ENCODE measurements at places on chromosomes 12 and 14.

DNA sequence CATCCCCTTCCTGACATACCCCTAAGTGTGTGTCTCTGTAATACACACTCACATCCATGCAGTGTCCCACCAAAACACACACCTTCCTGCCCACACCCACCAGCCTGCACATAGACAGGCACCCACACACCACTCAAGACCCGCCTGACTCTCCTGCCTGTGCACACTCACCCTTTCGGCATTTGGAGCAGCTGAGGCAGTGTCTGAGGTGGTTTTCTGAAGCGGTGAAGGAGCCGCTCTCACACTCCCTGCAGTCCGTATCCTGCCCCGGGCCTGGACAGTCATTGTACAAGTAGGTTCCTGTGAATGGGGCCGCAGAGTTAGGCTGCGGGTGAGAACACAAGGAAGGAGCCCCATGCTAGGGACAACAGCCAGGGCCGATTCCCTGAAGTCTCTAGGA, 8.3 kb downstream of the TNFRSF1A start:
- peaks cover 37% of the 10 kb centered on the region for H3K4me1 ChIP-seq
- H3K36me3 ChIP-seq = peaks cover 42% of the 10 kb centered on the region
- H3K4me3 ChIP-seq = peak overlapping the region; percentile 46
- no peaks in the 10 kb centered on the region for H3K27me3 ChIP-seq

DNA sequence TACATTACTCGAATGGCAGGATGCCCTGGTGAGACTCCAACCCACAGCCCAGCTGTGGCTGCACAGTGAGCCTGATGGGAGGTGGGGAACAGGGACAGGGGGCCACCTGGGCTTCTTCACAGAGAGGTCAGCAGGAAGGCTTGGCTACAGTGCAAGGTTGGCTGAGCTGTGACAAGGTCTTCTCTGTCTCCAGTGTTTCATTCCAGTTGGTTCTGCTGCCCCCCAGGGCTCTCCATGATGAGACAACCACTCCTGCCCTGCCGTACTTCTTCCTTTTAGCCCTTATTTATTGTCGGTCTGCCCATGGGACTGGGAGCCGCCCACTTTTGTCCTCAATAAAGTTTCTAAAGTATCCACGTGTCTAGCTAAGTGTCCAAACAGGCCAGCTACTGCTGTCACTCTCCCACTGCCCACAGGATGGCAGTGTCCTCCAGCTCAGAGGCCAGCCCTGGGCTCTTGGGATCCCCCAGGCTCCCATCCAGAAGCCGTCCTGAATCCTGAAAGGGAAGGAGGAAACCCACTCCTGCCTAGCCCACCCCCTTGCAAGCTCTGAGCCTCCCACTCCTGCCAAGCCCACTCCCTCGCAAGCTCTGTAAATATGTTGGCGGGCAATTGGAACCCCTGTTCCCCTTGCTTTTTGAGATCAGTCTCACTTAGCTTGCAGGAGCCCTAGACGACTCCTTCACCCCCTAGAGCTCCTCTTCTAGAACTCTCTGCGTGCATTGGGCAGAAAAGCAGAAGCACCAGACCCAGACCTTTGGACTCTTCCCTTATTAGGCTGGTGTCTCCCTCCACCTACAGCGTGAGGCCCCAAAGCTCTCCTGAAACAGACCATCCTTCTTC, 5.4 kb downstream of the C1QL4 start:
- peaks cover 6% of the 10 kb centered on the region for H3K4me1 ChIP-seq
- H3K27ac ChIP-seq = no peak overlapping the region
- peaks cover 36% of the 10 kb centered on the region for H3K27me3 ChIP-seq
- no peak overlapping the region for H3K4me3 ChIP-seq
- no peak for DNase-seq

DNA sequence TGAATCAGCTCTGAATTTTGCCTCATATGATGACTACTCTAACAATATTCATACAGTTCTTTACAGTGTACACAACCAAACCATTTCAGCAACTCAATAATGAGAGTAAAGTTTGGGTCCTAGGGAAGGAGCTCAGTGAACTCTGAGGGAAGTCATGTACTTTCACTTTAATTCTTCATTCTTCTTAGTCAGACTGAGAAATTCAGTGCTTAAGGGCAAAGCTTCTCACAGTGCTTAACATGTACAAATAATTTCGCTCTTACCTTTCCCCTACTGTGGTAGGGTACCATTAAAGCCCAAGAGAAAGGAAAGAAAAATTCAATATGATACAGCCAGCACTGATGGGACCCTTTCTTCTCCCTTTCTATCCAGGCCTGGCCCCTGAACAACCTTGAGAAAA, 435.0 kb downstream of the NELL2 start:
- DNase-seq = no peak
- H3K4me1 ChIP-seq = no peaks in the 10 kb centered on the region
- no peak overlapping the region for H3K4me3 ChIP-seq
- H3K36me3 ChIP-seq = no peaks in the 10 kb centered on the region
- H3K27me3 ChIP-seq = no peaks in the 10 kb centered on the region

GRCh38 chr12:26800858-26801257, 32.1 kb downstream of the ITPR2 start:
- DNase-seq = no peak
- H3K36me3 ChIP-seq = peaks cover 6% of the 10 kb centered on the region
- H3K27me3 ChIP-seq = no peaks in the 10 kb centered on the region
- H3K27ac ChIP-seq = no peak overlapping the region
- peaks cover 3% of the 10 kb centered on the region for H3K4me1 ChIP-seq

DNA sequence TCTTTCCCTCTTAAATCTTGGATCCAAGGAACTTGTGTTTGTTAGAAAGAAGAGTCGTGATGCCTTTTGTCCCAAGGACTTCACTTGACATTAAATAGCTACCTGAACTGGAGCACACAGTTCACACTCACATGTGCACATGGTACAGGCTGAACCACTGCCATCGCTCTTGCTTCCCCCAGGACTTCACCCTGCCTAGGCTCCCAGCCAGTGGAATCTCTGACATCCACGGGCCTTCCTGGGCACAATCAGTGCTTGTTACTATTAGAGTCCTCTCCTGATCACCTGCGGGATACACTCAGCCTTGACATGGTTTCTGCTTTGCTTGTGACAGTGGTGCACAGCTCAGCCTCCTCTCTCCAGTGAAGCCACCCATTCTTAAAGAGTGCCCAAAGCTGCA, 49.1 kb upstream of the KCNA5 start:
- H3K27ac ChIP-seq = no peak overlapping the region
- no peak for DNase-seq
- no peaks in the 10 kb centered on the region for H3K36me3 ChIP-seq
- H3K27me3 ChIP-seq = peaks cover 5% of the 10 kb centered on the region
- no peak overlapping the region for H3K4me3 ChIP-seq
- H3K4me1 ChIP-seq = no peaks in the 10 kb centered on the region

DNA sequence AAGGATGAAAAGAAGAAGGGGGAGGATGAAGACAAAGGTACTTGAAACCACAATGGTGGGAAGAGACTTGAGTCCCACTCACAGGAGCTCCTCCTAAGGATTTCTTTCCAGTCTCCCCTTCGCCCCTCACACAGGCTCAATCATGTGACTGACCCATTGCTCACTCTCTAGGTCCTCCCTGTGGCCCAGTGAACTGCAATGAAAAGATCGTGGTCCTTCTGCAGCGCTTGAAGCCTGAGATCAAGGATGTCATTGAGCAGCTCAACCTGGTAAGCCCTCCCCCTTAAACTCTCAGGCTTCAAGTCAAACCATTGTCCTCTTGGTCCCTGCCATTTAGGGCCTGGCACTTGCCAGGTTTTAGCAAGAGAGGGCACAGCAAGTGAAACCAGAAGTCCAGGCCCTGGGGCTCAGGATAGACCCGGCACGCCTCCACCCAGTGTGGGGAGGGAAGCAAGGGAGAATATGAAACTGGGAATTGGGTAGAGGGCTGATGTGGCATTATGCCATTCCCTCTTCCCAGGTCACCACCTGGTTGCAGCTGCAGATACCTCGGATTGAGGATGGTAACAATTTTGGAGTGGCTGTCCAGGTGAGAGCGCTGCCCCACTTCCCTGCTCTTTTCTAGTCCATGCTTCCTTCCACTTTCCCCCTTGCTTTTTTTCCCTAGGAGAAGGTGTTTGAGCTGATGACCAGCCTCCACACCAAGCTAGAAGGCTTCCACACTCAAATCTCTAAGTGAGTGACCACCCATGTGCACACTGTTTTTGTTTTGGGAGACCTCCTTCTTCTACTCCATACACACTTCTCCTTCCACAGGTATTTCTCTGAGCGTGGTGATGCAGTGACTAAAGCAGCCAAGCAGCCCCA, 1.8 kb downstream of the PSME1 start:
- no peak for DNase-seq
- H3K4me1 ChIP-seq = peaks cover 44% of the 10 kb centered on the region
- H3K36me3 ChIP-seq = peaks cover 48% of the 10 kb centered on the region
- peak overlapping the region; percentile 90 for H3K4me3 ChIP-seq
- H3K27ac ChIP-seq = peak overlapping the region; percentile 58

DNA sequence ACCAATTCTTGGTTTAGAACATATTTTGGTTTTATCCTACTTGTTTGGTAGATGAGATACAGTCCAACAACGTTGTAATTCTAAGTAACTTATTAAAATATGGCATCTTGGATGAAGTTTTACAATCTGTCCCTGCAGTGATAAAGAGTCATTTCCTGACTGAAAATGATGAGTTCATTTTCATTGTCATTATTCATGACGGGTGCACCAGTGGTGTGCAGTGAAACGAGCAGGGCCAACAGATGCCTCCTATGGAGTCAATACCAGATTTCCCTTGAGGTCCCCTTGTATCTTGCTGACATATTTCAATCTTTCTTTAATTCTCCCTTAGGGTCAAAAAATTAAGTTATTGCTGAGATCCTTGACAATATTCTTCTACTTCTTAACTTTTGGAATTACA, 438.5 kb downstream of the LRIG3 start:
- no peak for DNase-seq
- H3K36me3 ChIP-seq = no peaks in the 10 kb centered on the region
- no peak overlapping the region for H3K4me3 ChIP-seq
- H3K27me3 ChIP-seq = no peaks in the 10 kb centered on the region

GRCh38 chr12:47041327-47041726, 38.1 kb upstream of the PCED1B start:
- H3K27me3 ChIP-seq = peaks cover 8% of the 10 kb centered on the region
- DNase-seq = no peak
- H3K4me3 ChIP-seq = no peak overlapping the region
- H3K27ac ChIP-seq = no peak overlapping the region

DNA sequence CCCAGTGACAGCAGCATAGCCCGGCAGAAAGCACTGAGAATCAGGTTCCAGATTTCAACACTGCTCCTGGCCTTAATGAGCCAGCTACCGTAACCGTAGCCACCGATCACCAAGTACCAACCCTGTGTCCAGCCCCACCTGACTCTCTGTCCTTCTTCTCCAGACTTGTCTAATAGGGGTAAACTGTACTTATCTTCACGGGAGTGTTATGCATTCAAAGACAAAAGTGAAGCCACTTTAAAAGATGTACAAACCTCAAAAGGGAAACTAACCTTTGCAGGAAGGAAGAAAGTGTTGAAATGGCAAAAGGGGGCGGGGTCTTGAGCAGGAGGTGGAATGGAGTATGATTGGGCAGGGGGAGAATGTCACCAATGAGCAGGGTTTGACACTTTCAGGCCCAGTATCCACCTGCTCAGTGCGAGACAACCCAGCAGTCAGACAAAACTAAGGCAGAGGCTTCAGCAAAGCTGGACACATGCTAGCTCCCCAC, 226.1 kb downstream of the CHST11 start:
- no peaks in the 10 kb centered on the region for H3K27me3 ChIP-seq
- peak; percentile 78 for DNase-seq
- H3K27ac ChIP-seq = peak overlapping the region; percentile 90
- peaks cover 32% of the 10 kb centered on the region for H3K36me3 ChIP-seq
- H3K4me1 ChIP-seq = peaks cover 71% of the 10 kb centered on the region
- H3K4me3 ChIP-seq = peak overlapping the region; percentile 81

- H3K27me3 ChIP-seq = no peaks in the 10 kb centered on the region
- H3K4me3 ChIP-seq = no peak overlapping the region
- DNase-seq = no peak
- peak overlapping the region; percentile 26 for H3K27ac ChIP-seq
Measured at GRCh38 chr14:64450255-64450654, 15.0 kb upstream of the AKAP5 start.

DNA sequence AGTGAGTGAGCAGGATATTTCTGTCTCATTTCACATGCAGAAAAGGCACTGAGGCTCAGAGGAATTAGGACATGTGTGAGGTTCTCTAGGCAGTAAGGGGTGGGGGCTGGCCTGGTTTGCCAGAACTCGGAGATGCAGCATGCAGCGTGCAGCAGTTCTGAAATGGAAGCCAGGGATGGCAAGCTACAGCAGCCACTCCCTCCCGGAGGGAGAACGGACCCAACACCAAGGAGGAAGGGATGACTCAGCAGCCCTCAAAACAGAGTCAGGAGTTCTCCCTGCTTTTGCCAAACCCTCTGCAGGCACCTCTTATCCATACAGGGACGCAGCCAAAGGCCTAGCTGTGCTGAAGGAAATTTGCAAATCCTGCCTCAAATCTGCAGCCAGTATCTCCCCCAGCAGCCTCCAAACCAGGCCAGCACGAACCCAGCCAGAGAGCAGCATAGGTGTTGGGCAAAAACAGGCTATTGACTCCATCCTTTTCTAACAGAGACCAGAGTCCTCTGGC, 10.3 kb upstream of the SERPINA3 start:
- H3K27ac ChIP-seq = no peak overlapping the region
- no peaks in the 10 kb centered on the region for H3K4me1 ChIP-seq
- peaks cover 1% of the 10 kb centered on the region for H3K27me3 ChIP-seq
- no peaks in the 10 kb centered on the region for H3K36me3 ChIP-seq

GRCh38 chr12:133038118-133038709, 905 bp downstream of the ZNF84 start:
- H3K4me3 ChIP-seq = peak overlapping the region; percentile 91
- H3K27me3 ChIP-seq = no peaks in the 10 kb centered on the region
- peaks cover 2% of the 10 kb centered on the region for H3K4me1 ChIP-seq
- no peak for DNase-seq
- H3K27ac ChIP-seq = peak overlapping the region; percentile 95

GRCh38 chr14:28493516-28493915, 273.1 kb upstream of the FOXG1 start:
- no peak for DNase-seq
- no peak overlapping the region for H3K27ac ChIP-seq
- no peak overlapping the region for H3K4me3 ChIP-seq
- no peaks in the 10 kb centered on the region for H3K36me3 ChIP-seq
- H3K4me1 ChIP-seq = no peaks in the 10 kb centered on the region

GRCh38 chr12:52359621-52360061, 7.6 kb downstream of the KRT85 start:
- no peak for DNase-seq
- peaks cover 2% of the 10 kb centered on the region for H3K27me3 ChIP-seq
- no peak overlapping the region for H3K27ac ChIP-seq

GRCh38 chr12:104637604-104638003, 180.9 kb downstream of the CHST11 start:
- H3K27ac ChIP-seq = no peak overlapping the region
- no peak overlapping the region for H3K4me3 ChIP-seq
- peaks cover 28% of the 10 kb centered on the region for H3K4me1 ChIP-seq
- H3K27me3 ChIP-seq = no peaks in the 10 kb centered on the region
- no peak for DNase-seq
- peaks cover 45% of the 10 kb centered on the region for H3K36me3 ChIP-seq

DNA sequence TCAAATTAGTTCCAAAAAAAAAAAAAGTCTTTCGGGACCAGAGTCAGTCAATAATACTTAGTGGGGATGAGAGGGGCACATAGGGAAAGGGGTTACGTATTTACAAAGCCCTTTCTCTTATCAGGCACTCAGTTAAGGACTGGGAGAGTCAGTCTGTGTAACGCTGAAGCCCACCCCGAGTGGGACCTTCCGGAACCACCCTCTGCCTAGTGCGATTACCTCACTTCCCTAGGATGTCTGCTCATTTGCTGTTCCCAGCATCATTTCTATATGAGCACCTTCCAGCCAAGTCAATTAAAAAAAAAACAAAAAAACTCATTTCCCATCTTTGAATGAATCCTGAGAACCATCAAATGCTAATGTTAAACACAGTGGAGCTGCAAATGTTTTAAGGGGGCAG, 76.9 kb downstream of the BMP4 start:
- DNase-seq = no peak
- no peak overlapping the region for H3K27ac ChIP-seq
- H3K27me3 ChIP-seq = no peaks in the 10 kb centered on the region

Measured in T-helper 2 cell treated with Interferon-gamma antibody and Interleukin-4, amounts not matched to agents 5 μg/mL and 100 μg/mL, for 36 hours (primary cell).